ENCODE measurements at places on chromosomes 5 and 9.

GRCh38 chr9:71136696-71137095, 15.3 kb upstream of the TRPM3 start:
- DNase-seq = no peak
- H3K36me3 ChIP-seq = no peaks in the 10 kb centered on the region
- no peak overlapping the region for H3K4me3 ChIP-seq
- H3K27me3 ChIP-seq = no peaks in the 10 kb centered on the region
- no peaks in the 10 kb centered on the region for H3K4me1 ChIP-seq

DNA sequence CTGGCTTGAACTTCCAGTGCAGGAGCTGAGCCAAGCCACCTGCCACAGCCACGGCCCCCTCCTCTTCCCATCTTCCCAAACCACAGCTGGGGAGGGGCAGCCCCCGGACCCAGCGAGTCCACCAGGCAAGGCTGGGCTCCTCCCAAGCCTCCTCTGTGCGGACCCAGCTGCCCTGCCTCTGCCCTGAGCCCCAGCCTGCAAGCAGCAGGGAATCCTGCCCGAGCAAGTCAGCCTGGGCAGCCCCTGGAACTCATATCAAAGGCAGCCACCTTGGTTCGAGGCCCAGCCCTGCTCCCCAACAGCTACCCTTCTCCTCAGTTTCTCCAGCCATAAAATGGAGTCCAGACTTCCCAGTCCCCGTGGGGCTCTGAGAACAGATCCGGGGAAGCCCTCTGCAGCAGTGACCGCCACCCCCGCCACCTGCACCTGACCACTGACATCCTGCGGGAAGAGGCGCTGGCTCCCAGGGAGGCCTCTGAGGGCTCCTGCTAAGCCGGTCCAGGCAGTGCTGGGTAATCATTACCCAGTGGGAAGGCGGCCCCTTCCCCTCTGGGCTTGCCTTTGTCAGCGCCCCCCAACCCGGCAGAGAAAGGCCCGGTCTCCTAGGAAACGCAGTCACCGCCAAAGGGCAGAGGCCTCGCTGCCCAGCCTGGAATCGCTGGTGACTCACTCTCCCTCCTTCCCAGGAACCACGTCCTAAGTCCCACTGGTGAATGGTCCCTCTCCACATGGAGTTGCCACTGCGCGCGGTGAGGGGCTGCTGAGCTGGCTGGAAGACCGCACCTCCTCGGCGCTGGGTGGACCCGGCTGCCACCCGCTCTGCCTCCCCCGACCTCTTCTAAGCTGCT, 1.5 kb downstream of the VAV2 start:
- no peaks in the 10 kb centered on the region for H3K36me3 ChIP-seq
- peak overlapping the region; percentile 64 for H3K4me3 ChIP-seq
- H3K4me1 ChIP-seq = peaks cover 4% of the 10 kb centered on the region

DNA sequence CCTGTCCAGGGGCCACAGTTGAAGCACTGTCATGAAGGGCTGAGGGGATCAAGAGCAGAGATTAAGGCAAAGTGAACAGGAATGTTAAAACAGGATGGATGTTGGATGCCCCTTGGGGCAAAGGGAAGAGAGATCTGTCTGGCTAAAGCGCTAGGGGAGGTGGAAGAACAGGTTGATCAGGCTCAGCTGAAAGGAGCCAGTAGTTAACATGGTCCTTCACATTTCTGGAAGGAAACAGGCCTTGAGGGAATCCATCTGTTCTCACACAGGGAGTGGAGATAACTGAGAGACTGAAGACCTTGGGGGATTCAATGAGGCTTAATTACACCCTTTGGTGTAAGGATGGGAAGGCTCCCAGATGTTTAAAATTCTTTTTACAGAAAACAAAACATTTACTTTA, 5.8 kb downstream of the HAPLN1 start:
- H3K27me3 ChIP-seq = no peaks in the 10 kb centered on the region
- no peaks in the 10 kb centered on the region for H3K36me3 ChIP-seq
- H3K4me3 ChIP-seq = no peak overlapping the region
- H3K4me1 ChIP-seq = no peaks in the 10 kb centered on the region

DNA sequence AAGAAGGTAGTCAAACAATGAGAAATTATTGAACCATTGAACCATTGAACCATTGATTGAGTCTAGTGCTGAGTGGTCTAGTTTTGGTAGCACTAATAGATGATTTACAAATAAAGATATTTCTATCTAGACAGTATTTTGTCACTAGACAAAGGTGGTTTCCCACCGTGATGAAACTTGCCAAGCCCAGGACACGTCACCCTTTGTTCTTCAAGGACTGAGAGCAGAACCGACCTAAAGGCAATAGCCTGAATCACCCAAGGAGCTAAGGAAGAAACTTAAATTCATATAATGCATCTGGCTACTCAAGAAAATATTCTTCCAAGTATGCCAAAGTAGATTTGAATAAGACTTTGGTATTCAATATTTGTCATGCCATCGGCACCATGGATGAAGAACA, 103.3 kb downstream of the ESM1 start:
- H3K27ac ChIP-seq = no peak overlapping the region
- H3K4me1 ChIP-seq = no peaks in the 10 kb centered on the region
- H3K27me3 ChIP-seq = no peaks in the 10 kb centered on the region
- H3K4me3 ChIP-seq = no peak overlapping the region

DNA sequence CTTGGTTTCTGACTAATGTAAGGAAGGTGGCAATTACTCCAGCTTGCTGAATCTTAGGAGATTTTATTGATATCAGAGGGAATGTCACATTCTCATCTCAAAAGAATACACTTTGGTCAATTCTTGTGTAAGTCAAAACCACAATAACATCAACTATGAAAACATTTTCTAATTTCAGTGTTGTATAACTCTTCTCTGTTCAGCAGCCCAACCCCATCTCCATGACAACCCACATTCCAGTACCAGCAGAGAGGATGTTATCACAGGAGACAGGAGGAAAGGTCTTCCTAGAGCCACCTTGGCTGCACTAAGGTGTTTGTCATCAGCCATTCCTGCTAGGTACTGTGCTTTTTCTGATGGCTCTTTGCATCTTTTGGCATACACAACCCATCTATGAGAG, 529.1 kb upstream of the BRINP1 start:
- no peak overlapping the region for H3K27ac ChIP-seq
- H3K36me3 ChIP-seq = no peaks in the 10 kb centered on the region
- no peak for DNase-seq
- peaks cover 3% of the 10 kb centered on the region for H3K27me3 ChIP-seq
- H3K4me1 ChIP-seq = no peaks in the 10 kb centered on the region

DNA sequence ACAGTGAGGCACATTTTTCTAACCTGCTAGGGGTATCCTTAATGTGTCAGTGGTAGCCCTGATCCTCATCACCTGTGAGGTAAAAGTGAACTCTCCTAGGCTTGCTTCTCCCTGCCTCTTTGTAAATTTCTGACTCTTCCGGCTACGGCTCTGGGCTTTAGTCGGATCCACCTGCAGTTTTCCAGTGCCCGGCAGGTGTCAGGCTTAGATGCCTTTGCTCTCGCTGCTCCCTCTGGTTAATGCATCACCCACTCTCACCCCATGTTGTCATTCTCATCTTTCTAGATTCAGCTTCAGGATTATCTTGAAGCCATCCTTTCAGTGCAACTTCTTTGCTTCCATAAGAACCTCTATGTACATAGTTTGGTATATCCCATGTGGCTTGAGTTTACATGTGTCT, 3.6 kb downstream of the CEP78 start:
- H3K27me3 ChIP-seq = no peaks in the 10 kb centered on the region
- DNase-seq = no peak
- no peak overlapping the region for H3K4me3 ChIP-seq
- H3K36me3 ChIP-seq = no peaks in the 10 kb centered on the region
- H3K27ac ChIP-seq = no peak overlapping the region

GRCh38 chr9:111096051-111096450, 57.8 kb upstream of the LPAR1 start:
- no peaks in the 10 kb centered on the region for H3K36me3 ChIP-seq
- H3K27me3 ChIP-seq = no peaks in the 10 kb centered on the region
- H3K4me1 ChIP-seq = no peaks in the 10 kb centered on the region

DNA sequence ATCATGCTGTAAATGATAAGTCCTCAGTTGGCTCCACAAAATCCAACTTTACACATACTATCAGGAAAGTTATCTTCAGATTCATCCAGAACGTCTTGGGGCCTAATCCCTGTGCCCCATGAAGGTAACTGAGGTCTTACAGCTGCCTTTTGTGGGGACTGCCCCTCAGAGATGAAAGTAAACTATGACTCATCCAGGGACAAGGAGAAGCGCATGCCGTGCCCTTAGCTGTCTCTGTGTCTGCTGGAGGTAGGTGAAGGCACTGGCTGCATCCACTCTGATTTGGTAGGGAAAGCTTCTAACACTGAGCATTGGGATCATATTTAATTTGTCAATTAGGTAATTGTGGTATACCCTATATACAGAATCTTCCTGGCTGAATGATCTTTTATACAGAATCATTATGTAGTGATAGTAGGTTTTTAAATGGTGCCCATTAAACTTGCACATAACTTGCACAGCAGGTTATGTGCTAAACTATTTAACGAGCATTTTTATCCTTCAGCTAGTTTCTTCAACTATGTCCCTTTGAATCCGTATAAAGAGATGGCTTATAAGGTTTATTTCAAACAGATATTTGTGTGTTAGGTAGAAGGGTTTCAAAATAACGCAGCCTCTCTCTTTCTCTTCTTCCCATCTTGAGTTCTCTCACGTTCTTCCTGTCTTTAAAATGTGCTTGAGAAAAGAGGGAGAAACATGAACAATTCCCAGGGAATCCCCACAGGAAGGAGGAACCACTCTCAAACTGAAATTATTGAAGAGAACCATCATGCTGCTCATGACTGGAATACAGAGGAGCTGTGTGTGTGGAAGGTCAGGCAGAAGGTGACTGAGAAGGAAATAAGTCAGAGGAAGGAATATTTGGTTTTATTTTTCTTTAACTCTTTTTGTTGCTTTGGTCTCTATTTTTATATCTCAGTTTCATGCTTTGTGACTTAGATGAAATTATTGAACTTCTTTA, 250.9 kb downstream of the CD180 start:
- H3K4me1 ChIP-seq = no peaks in the 10 kb centered on the region
- no peaks in the 10 kb centered on the region for H3K27me3 ChIP-seq
- H3K36me3 ChIP-seq = no peaks in the 10 kb centered on the region
- no peak overlapping the region for H3K27ac ChIP-seq
- H3K4me3 ChIP-seq = no peak overlapping the region

DNA sequence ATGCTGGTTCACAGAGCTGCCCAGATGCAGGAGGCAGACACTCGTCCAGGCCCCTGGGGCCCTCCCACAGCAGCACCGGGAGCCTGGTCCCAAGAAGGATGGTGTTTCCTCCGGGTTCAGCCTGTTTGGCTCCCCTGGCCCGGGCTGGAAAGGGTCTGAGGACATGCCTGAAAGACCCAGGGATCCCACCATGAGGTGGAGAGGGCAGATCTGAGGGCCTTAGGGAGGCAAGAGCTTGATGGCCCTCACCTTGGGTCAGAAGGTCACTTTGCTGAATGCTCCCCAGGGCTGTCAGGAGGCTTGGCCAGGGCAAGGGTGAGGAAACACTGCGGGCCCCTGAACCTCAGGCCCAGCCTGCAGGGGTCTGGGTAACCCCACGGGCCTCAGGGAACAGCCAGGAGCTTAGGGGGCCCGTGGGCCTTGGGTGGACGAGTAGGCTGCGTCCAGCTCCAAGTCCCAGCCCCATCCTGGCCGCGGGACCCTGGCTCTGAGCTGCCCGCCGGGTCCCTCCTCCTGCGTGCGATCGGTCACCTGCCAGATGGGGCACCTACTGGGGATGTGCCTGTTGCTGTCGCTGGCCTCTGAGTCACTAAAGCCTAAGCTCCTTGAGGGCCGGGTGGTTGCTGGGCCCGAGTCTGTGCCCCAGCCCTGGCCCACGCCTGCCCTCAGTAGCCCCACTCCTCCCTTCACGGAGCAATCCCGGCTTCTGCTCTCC, 106.2 kb downstream of the ZNF354C start:
- H3K27ac ChIP-seq = no peak overlapping the region
- DNase-seq = no peak
- no peaks in the 10 kb centered on the region for H3K36me3 ChIP-seq
- no peaks in the 10 kb centered on the region for H3K4me1 ChIP-seq
- H3K27me3 ChIP-seq = no peaks in the 10 kb centered on the region

- DNase-seq = no peak
- no peaks in the 10 kb centered on the region for H3K4me1 ChIP-seq
- H3K4me3 ChIP-seq = no peak overlapping the region
- no peak overlapping the region for H3K27ac ChIP-seq
- no peaks in the 10 kb centered on the region for H3K27me3 ChIP-seq
- H3K36me3 ChIP-seq = no peaks in the 10 kb centered on the region
Observed at GRCh38 chr9:38768351-38768761, 48.4 kb upstream of the FAM240B start.

DNA sequence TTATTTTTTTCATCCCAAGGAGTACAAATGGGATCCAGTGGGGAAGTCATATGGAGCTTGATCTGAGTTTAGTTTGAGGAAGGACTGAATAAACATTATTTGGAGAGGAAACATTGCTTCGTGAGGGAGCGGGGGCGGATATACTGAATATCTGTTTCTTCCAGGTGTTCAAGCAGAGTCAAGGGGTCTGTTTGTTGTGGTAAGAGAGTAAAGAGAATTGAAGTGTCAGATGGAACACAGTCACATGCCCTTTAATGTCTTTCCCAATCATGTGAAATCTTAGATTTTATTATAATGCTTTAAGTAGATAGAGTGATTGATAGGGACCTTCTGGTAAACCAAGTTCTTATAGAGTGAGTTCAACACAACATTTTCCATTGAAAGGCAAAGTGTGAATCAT, 33.7 kb downstream of the DDX46 start:
- H3K4me1 ChIP-seq = no peaks in the 10 kb centered on the region
- no peaks in the 10 kb centered on the region for H3K27me3 ChIP-seq
- peaks cover 6% of the 10 kb centered on the region for H3K36me3 ChIP-seq
- no peak overlapping the region for H3K27ac ChIP-seq
- DNase-seq = no peak
- H3K4me3 ChIP-seq = no peak overlapping the region

- H3K27ac ChIP-seq = no peak overlapping the region
- no peak overlapping the region for H3K4me3 ChIP-seq
- DNase-seq = no peak
- H3K4me1 ChIP-seq = no peaks in the 10 kb centered on the region
- H3K27me3 ChIP-seq = no peaks in the 10 kb centered on the region
Observed at GRCh38 chr9:76962732-76963131, 56.7 kb upstream of the FOXB2 start.

- no peaks in the 10 kb centered on the region for H3K36me3 ChIP-seq
- no peak overlapping the region for H3K4me3 ChIP-seq
- no peaks in the 10 kb centered on the region for H3K4me1 ChIP-seq
- no peak for DNase-seq
Observed at GRCh38 chr5:51882647-51883046, 499.4 kb downstream of the ISL1 start.
